ENCODE measurements at places on chromosomes 11 and 22. TPM values are rescaled to one million over a fixed set of nuclear protein-coding genes. Genes with fewer than 3 reads are reported as not detected.
A peak's percentile ranks its signal among the peaks of the same experiment; 100 is the strongest.

DNA sequence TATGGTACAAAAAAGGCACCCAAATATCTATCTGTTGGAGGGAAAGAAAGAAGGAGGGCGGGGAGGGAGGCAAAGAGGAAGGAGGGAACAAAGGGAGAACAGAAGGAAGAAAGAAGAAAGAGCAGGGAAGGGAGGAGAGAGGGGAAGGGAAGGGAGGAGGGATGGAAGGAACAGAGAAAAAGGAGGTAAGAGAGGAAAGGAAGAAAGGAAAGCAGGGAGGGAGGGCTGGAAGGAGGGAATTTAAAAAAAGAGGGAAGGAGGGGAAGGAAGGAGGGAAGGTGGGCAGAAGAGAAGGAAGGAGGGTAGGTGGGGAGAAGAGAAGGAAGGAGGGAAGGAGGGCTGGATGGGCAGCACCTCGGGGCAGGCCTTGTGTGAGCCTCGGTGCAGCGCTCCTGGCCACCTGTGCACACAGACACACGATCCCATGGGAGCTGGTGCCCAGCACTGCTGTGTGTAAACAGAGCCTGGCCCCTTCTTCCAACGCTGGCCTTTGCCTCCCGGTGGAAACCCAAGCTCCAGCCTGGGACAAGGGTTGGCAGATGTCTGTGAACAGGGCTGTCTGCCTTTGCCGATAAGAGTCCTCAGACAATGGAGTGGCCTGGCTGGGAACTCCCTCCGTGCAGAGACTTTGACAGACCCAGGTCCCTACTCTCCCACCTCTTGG, 23.2 kb downstream of the SMIM38 start:
- DNase-seq: no peak

- no peak for DNase-seq
Measured at GRCh38 chr11:22433094-22433455, 94.9 kb downstream of the SLC17A6 start.

Gene RTN4RL2
- 0.43 TPM for polyA plus RNA-seq

- DNase-seq: peak; percentile 47
Measured at GRCh38 chr11:16169956-16170847, 186.1 kb downstream of the SOX6 start.

Gene NEFH
- 1.2 TPM for polyA plus RNA-seq

DNA sequence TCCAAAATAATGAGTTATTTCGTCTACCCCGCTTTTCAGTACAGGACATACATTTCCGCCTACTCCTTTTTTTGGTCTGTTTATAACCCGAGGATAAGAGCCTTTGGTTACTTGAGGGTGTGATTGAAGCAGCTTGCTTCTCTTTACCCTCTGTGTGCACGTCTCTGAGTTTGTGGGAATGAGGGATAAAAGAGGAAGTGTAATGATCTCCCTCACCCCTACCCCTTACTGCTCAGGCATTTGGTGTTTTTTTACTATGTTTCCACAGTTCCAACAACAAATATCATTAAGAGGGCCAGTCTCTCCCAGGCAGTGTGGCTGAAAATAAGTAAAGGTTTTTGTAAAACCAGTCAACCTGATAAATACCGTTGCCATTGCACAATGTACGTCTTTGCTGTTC, 83.2 kb upstream of the GAL start:
- no peak for DNase-seq

GRCh38 chr22:45551310-45552016, 48.8 kb downstream of the FBLN1 start:
- DNase-seq: no peak

GRCh38 chr11:11998091-11998781, 10.2 kb downstream of the DKK3 start:
- DNase-seq: peak; percentile 73

Gene HTR3A
- polyA plus RNA-seq: not detected

Gene KDM4E
- polyA plus RNA-seq: not detected

GRCh38 chr11:3929649-3930048, 74.2 kb downstream of the STIM1 start:
- DNase-seq: no peak

Gene PIH1D2
- 1.7 TPM for polyA plus RNA-seq

DNA sequence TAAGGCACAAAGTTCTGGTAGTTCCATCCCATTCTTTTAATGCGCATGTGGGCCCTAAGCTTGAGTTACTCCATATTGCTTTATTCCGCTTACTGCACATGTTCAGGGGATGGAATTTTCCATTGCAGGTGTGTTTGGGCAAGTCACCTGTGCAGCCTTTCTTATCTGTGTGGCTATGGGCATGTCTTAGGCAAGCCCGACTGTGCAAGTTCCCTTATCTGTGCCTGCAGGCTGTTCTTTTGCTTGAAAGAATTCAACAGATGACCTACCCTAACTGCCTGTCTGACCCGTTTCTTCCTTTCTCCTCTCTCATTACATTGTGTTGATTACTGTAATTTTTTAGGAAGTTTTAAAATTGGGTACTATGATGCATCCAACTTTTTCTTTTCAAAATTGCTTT, 363.6 kb downstream of the TTC28 start:
- DNase-seq: no peak

DNA sequence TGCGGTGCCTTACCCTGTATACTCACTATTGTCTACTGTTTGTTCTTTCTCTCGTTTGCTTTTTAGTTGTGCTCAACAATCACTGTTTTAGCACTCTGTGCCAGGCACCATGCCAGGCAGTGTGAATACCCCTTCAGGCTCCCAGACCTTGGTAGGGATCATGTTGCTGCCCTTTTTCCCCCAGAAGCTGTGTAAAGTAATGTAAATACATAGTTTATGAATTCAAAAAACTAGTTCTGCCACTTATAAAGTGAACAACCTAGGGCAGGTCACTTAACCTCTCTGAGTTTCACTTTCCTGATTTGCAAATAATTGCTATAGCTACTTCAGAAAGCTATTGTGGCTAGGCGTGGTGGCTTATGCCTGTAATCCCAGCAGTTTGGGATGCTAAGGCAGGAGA, 81.0 kb upstream of the CTSC start:
- no peak for DNase-seq

GRCh38 chr11:78815831-78816230, 241.2 kb upstream of the NARS2 start:
- DNase-seq: no peak

Gene OR5B21
- not detected for polyA plus RNA-seq

Gene ART1
- polyA plus RNA-seq: not detected

DNA sequence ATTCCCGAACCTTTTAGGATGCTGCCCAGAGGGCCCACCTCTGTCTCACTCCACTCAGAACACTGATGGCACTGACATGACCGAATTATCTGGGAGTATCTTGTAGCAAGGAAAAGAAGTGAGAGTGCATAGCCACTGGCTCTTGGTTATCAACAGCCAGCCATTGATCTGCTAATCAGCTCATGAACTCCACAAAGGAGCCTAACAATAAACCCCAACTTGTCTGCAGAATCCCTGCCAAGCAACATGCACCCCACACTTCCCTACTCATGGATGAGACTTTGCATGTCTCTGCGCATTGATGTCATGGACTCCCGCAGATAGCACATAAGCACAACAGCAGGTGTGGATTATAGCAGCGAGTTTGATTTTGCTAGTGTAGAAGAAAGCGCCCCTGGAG, 1538.9 kb upstream of the RAG2 start:
- DNase-seq: no peak

DNA sequence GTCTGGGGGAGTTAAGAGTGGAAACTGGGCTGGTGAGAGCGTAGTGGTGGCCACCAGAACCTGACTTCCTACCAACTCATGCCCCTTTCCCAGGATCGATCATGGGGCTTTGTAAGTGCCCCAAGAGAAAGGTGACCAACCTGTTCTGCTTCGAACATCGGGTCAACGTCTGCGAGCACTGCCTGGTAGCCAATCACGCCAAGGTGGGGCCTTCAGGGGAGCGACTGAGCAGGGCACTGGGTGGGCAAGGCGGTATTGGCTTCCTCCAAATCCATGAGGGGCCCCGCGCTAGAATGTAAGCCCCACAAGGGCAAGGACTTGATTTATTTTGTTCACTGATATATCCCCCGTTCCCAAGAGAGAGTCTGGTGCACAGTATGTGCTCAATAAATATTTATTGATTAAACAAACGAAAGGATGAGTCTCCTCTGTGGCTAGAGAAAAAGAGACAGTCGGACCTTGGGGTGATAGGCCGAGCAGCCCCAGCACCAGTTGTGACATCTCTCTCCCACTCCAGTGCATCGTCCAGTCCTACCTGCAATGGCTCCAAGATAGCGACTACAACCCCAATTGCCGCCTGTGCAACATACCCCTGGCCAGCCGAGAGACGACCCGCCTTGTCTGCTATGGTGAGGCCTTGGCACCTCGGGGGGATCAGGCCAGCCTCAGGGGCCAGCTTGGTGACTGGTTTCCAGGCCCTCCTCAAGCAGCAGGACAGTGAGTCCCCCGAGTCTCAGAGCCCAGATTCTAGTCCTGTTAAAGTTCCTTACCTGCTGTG, 765 bp downstream of the ZFPL1 start:
- DNase-seq: no peak

DNA sequence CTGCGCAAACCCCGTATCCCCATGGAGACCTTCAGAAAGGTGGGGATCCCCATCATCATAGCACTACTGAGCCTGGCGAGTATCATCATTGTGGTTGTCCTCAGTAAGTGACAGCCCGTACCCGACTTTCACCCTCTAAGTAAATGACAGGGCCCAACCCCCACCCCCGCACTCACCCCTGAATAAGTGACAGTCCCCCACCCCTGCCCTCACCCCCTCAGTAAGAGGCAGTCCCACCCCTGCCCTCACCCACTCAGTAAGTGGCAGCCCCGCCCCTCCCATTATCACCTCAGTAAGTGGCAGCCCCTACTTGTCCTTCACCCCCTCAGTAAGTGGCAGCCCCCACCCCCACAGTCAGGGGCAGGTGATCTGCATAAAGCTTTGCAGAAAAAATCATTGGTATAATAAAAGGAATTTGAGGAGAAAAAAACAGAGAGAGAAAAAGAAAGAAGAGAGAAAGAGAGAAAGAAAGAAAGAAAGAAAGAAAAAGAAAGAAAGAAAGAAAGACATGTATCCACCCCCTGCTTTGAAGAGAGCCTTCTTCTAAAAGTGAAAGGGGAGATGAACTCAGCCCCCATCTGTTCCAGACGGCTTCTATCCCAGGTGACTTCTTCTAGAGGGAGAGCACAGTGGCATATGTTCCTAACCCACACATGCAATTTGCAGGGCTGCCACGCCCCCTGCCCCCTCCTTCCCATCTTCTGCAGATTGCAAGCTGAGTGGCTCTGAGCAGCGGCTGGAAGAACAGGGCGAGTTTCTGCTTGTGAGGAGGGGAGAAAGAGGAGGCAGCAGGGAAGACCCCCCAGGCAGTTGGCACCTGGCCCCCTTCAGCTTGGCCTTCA, 12.5 kb upstream of the SMIM35 start:
- no peak for DNase-seq

DNA sequence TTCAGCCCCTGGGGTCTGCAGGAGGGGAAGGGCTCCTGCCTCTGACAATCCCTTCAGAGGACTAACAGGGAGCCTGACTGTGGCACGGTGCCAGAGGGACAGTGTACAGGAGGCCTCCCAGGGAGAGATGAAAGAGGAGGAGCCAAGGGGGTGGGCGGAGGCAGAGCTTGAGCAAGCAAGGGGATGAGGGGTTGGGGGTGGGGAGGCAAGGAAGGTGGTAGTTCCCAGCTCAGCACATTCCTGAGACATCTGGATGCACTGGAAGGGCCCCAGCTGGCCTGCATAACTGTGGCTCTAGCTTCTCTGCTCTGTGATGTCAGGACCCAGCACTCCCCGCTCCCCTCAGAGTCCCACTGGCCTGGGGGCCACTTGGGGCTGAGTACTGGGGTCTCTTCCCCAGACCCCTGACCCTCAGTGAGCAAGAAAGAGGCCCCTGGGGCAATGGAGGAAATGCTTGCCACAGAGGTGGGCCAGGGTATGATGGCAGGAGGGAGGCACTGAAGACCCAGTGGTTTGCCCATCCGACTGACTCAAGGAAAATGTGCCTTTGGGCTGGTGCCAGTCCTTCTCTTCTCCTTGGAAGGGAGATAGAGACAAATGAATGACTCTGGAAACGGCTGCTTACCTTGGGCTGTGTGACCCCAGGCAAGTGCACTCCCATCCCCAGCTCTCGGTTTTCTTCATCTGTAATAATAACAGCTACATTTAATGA, 13.3 kb downstream of the CREB3L1 start:
- peak; percentile 85 for DNase-seq

DNA sequence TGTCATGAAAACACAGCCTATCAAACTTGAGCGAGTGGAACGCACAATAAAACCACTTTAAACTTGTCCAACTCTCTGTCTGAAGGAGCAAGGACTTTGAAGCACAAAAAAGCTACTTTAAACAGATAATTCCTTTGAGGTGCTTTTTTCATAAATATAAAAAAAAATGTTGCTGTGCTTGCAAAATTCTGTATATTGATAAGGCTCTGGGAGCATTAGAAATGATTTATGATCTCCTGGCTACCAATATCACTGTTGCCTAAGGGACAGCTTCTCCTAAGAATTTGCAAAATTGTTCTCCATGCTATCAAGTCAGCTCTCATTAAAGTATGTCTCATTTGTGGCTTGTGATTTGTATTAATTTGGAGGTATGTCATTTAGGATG, 37.6 kb upstream of the LDLRAD3 start:
- no peak for DNase-seq

GRCh38 chr11:95702526-95702925, 87.1 kb downstream of the FAM76B start:
- peak; percentile 50 for DNase-seq

- DNase-seq: peak; percentile 59
Measured at GRCh38 chr11:67032830-67033551, 10.1 kb downstream of the SYT12 start.

GRCh38 chr22:26004477-26004876, 164.8 kb upstream of the SEZ6L start:
- DNase-seq: no peak

Gene ZFPL1
- polyA plus RNA-seq: 41.7 TPM

- DNase-seq: no peak
Measured at GRCh38 chr22:39684702-39685281, 114.2 kb downstream of the CACNA1I start.

Gene CSF2RB
- polyA plus RNA-seq: 0.02 TPM

GRCh38 chr11:36060926-36061325, 117.1 kb downstream of the LDLRAD3 start:
- no peak for DNase-seq

DNA sequence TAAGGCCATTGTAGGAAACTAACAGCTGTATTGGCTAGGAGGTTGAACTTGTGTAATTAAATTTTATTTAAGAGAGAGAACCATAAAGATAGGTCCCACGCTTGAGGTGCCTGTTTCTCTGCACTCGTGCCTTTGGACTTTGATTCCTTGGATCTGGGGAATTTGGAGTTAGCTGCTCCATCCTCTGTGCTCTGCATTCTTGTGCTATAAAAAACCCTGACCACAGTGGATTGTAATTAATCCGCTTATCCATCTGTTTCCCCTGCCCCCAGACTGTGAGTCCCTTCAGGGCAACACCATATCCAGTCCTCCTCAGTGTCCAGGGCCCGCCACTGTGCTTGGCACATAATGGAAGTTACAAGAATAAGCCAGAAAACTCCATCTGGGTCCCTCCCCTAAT, 169.8 kb downstream of the SPON1 start:
- DNase-seq: no peak

DNA sequence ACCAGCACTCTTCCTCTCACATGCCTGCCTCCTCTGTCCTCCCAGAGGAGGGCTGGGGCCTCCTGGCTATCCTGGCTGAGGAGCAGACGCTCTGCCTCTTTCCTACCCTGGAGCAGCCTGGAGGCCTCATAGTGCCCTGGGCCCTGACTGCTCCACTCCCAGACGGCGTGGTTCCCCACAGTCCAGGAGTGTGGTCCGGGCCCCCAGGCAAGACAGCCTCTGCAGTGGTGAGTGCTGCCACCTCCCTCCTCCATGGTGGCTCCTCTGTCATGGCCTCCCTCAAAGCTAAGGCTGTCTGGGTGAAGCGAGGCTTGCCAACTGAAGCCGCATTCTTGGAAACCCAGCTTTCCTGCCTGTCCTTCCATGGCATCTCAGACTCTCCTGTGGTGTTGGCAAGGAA, 19.8 kb downstream of the GAB4 start:
- DNase-seq: no peak

- DNase-seq: no peak
Measured at GRCh38 chr11:94241896-94242295, 62.5 kb upstream of the IZUMO1R start.

All from BJ (cell line).